ENCODE measurements at places on chromosomes 2 and 18.

DNA sequence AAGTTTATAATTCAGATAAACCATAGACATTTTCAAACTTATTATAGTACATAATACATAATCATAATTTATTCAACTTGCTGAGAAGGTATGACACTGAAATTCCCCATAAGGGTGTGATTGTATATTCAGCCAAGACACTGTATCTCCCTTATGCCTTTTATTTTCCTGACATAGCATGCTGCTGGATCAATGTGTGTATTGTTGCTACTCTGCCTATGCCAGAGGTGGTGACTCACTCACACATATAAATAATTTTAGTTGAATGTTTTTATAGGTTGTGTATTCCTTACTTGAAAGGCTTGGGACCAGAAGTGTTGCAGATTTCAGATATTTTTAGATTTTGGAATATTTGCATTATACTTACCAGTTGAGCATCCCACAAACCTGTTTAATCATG is 86.8 kb downstream of the VRK2 start:
- DNase-seq: peak; percentile 29

- DNase-seq: peak; percentile 72
Measured at GRCh38 chr2:149767516-149767974, 180.0 kb upstream of the MMADHC start.

DNA sequence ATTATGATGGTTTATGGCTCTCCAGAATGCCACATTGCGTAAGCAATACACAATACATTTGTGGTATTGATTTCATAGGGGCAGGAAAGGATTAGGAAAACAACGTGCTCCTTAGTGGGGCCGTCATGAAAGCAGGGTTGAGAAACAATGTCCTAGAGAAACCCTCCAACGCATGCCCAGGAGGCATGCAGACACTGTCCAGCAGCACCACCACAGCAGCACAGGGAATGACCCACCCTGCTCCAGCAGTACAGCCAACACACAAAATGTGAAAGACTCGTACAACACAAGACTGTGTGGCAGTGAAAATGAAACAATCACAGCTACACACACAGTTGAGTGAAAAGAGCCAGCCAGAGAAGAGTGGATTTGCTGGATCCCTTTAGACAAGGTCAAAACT is 66.3 kb downstream of the FAM168B start:
- no peak for DNase-seq

DNA sequence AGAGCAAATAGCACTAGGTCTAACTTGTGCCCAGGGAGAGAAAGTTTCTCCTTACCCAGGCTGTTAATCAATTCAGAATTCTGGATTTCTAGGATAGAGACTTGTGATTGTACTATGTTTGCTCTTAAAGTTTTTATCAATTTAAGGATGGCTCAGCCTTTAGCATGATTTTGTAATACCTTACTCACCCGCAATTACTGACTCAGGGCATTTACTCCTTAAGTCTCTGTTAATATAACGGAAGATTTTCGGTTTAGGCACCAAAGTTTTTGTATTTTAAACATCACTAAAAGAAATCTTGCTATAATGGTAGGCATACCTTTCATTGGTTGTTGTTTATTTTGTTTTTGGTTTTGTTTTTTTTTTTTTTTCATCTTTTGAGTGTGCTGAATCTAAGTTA is 358.2 kb downstream of the RBM43 start:
- DNase-seq: peak; percentile 35

GRCh38 chr2:50615291-50615690 is 416.6 kb downstream of the NRXN1 start:
- no peak for DNase-seq

GRCh38 chr2:230879271-230879882 is 14.6 kb downstream of the ITM2C start:
- DNase-seq: no peak

GRCh38 chr2:177908824-177909223 is 163.8 kb downstream of the PDE11A start:
- no peak for DNase-seq

DNA sequence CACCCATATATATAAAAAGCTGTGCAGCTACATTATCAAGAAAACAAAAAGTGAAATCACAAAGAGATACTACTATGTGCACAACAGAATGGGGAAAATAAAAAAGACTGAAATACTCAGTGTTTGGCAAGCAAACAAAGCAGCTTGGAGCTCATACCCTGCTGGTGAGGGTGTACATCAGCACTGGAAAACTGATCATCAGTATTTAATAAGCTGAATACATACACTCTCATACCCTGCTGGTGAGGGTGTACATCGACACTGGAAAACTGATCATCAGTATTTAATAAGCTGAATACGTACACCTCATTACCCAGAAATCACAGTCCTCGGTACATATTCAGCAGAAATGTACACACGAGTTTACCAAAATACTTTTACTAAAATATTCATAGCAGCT is 220.8 kb downstream of the SPP2 start:
- no peak for DNase-seq

GRCh38 chr2:238855299-238855698 is 7.4 kb downstream of the TWIST2 start:
- no peak for DNase-seq

- DNase-seq: peak; percentile 80
Measured at GRCh38 chr18:21760321-21760720, 19.7 kb downstream of the MIB1 start.

DNA sequence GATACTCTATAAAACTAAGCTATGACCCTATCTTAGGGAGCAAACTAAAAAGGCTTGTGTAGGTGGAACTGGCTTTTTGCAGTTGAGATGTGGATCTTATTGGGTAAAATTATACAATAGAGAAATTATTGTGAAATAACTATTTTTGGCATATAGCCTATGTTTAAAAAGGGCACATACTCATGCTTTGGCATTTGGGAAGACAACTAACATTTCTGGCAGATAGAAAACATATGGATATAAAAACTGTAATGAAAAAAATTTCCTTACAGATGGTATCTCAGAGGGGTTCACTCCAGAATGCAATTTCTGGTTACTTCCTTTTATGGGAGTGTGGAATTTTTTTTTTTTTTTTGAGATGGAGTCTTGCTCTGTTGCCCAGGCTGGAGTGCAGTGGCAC is 120.1 kb upstream of the CCDC195 start:
- no peak for DNase-seq

DNA sequence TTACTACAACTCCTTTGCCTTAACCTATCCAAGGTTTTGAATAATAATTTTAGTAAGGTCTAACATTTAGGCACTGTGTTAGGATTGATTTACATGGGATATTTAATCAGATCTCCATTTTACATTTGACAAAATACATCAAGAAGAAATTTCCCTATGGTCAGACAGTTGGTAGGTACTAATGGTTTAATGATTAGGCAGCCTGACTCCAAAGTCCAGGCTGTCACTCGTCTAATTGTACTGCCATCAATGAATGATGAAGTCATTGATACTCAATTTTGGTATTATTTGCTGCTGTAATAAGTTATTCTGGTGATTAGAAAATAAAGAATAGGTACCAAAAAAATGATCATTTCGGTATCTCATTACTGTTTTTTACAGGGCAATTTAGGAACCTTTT is 14.1 kb downstream of the BBS5 start:
- no peak for DNase-seq

GRCh38 chr2:217279556-217279955 is 419.7 kb upstream of the TNP1 start:
- DNase-seq: peak; percentile 93

DNA sequence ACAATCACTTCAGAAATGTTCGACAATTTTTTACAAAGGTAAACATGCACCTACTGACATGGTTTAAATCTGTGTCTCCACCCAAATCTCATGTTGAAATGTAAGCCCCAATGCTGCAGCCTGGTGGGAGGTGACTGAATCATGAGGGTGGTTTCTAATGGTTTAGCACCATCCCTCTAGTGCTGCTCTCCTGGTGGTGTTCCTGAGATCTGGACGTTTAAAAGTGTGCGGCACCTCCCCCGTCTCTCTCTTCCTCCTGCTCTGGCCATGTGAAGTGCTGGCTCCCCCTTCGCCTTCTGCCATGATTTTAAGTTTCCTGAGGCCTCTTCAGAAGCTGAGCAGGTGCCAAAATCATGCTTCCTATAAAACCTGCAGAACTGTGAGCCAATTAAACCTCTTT is 28.3 kb downstream of the MAP3K2 start:
- DNase-seq: no peak

DNA sequence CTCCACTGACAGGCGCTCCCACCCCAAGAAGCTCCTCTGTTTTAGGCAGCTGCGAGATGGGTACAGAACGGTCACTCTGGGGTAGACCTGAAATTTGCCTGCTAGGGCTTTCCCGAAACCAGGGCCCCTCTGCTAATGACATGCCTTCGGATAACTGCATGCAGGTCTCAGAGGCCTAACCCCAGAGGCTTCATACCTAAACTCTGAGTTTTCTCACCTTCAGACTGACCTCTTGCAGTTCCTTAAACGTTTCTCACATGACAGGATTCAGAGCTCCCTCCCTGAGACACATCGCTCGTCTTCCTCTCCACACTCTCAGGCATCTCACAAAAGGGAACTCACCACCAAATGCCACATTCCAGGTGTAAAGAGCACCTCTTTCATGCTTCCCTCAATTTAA is 11.3 kb upstream of the KLHL29 start:
- DNase-seq: no peak

DNA sequence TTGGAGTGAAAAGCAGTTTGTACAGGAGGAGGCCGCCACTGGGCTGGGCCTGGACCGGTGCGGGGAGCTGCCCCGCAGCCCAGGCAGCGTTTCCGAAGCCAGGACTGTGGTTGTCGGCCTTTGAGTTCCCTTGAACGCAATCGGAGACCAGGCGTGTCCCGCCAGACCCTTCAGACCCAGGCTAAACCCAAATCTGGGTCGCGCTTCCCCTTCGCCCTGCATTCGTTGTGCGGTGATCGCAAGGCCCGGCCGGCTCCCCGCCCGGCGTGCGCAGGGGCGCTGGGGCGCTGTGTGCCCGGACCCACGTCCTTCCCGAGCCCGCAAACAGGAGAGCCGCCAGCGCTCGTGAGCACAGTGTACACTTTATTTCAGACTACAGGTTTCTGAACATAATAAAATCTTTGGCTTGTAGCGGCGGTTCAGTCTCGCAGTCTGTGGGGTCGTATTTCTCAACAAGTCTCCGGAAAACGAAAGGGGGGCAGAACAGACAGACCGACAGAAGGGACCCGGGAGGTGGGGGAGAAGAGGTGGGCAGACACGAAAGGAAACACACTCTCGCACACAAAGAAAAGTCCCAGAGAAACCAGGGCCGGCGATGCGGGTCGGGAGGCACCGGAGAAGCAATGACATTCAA is 5.5 kb downstream of the EN1 start:
- DNase-seq: no peak

- DNase-seq: no peak
Measured at GRCh38 chr2:162013514-162014475, 60.2 kb downstream of the DPP4 start.
